ENCODE measurements at places on chromosomes 4 and X. TPM values are rescaled to one million over a fixed set of nuclear protein-coding genes. Genes with fewer than 3 reads are reported as not detected.

DNA sequence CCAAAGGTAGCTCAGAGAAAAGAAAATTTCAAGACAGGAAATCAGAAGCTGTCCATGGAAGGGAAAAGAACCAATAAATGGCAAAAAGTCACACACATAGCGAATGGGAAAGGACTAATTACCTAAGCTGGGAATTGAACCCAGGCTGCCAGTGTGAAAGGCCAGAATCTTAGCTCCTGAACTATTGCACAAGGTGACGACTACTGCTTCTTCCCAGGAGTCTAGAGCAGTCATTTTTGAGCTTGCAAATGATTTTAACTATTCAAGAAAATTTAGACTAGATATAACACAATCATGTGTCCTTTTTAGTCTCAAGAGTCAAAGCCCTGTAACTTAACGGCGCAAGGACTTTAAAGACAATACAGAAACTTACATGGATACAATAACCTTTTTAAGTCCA lies 34.1 kb upstream of the ZNF81 start:
- H3K27ac ChIP-seq, result no peak overlapping the region
- no peaks in the 10 kb centered on the region for H3K4me1 ChIP-seq
- no peaks in the 10 kb centered on the region for H3K27me3 ChIP-seq
- no peaks in the 10 kb centered on the region for H3K36me3 ChIP-seq
- DNase-seq, result no peak
- H3K4me3 ChIP-seq, result no peak overlapping the region

DNA sequence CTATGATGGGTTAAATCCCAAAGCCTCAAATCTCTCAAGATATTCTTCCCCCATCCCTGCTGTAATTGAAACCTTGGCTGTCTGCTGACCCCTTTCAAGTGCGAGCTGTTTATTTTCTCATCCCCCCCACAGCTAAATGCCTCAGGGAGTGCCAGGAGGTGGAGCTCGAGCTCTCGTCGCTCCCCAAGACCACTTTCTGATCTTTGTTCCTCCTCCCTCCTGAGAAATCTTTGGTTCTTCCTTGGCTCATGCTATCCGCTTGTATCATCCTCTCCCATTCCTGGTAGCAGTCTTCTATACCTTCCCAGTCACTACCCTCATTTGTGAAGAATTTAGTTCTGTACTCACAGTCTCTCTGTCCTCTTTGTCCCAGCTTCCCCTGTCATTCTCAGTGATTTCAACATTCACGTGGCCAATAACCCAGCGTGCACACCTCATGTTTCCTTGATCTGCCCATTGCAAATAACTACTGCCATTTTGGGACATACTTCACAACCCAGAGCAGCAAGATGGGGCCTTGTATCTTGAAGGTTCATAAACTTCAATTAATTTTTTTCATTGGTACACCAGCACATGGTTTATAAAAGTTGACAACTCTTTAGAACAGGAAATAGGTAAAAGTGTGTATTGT lies 9.2 kb upstream of the SLC25A43 start:
- no peak overlapping the region for H3K27ac ChIP-seq
- no peaks in the 10 kb centered on the region for H3K4me1 ChIP-seq
- no peak overlapping the region for H3K4me3 ChIP-seq
- H3K36me3 ChIP-seq, result no peaks in the 10 kb centered on the region

Gene ARAP2
- 61.0 TPM for total RNA-seq

- no peak overlapping the region for H3K27ac ChIP-seq
- DNase-seq, result no peak
- no peaks in the 10 kb centered on the region for H3K36me3 ChIP-seq
- no peak overlapping the region for H3K4me3 ChIP-seq
- H3K27me3 ChIP-seq, result no peaks in the 10 kb centered on the region
Measured at GRCh38 chr4:55706541-55706940, 70.4 kb upstream of the NMU start.

Gene GABRB1
- not detected for total RNA-seq

- H3K4me1 ChIP-seq, result peaks cover 35% of the 10 kb centered on the region
- H3K4me3 ChIP-seq, result no peak overlapping the region
- H3K27ac ChIP-seq, result peak overlapping the region; percentile 84
- no peaks in the 10 kb centered on the region for H3K36me3 ChIP-seq
- no peaks in the 10 kb centered on the region for H3K27me3 ChIP-seq
Measured at GRCh38 chr4:142355421-142355930, 490.6 kb downstream of the INPP4B start.

Gene COMMD8
- total RNA-seq, result 11.7 TPM

- no peak for DNase-seq
- no peaks in the 10 kb centered on the region for H3K36me3 ChIP-seq
- no peaks in the 10 kb centered on the region for H3K27me3 ChIP-seq
- no peak overlapping the region for H3K27ac ChIP-seq
- H3K4me3 ChIP-seq, result no peak overlapping the region
Measured at GRCh38 chrX:107861056-107861455, 35.4 kb downstream of the MID2 start.

Gene ADH7
- not detected for total RNA-seq

- H3K27me3 ChIP-seq, result no peaks in the 10 kb centered on the region
- H3K27ac ChIP-seq, result no peak overlapping the region
- no peaks in the 10 kb centered on the region for H3K4me1 ChIP-seq
- no peak for DNase-seq
- H3K4me3 ChIP-seq, result no peak overlapping the region
Measured at GRCh38 chrX:17529151-17529745, 154.2 kb downstream of the NHS start.

DNA sequence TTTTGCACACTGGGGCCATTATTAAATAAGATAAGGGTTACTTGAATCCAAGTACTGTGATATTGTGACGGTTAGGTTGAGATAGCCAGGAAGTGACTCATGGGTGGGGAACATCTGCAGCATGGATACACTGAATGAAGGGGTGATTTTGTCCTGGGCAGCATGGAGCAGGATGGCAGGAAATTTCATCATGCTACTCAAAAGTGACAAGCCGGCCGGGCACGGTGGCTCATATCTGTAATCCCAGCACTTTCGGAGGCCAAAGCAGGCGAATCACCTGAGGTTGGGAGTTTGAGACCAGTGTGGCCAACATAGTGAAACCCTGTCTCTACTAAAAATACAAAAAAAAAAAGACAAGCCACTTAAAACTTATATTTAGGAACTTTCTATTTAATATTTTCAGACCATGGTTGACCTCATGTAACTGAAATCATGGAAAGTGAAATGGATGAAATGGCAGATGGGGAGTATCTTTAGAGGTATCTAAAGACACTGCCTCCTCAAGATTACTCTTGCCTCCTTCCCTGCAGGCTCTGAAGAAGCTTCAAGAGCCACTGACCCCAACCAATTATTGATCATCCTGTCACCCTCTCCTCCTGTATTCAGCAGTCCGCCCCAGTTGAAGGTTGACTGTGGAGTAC lies 3.9 kb upstream of the TRIM60 start:
- no peak overlapping the region for H3K4me3 ChIP-seq
- H3K4me1 ChIP-seq, result no peaks in the 10 kb centered on the region
- no peaks in the 10 kb centered on the region for H3K27me3 ChIP-seq
- H3K27ac ChIP-seq, result no peak overlapping the region
- H3K36me3 ChIP-seq, result no peaks in the 10 kb centered on the region
- no peak for DNase-seq

Gene MAGEA10
- not detected for total RNA-seq

Gene MSX1
- total RNA-seq, result not detected

GRCh38 chrX:13028871-13029636 lies 15.4 kb downstream of the FAM9C start:
- no peaks in the 10 kb centered on the region for H3K27me3 ChIP-seq
- no peak overlapping the region for H3K4me3 ChIP-seq
- H3K4me1 ChIP-seq, result peaks cover 54% of the 10 kb centered on the region
- no peaks in the 10 kb centered on the region for H3K36me3 ChIP-seq
- H3K27ac ChIP-seq, result peak overlapping the region; percentile 67

DNA sequence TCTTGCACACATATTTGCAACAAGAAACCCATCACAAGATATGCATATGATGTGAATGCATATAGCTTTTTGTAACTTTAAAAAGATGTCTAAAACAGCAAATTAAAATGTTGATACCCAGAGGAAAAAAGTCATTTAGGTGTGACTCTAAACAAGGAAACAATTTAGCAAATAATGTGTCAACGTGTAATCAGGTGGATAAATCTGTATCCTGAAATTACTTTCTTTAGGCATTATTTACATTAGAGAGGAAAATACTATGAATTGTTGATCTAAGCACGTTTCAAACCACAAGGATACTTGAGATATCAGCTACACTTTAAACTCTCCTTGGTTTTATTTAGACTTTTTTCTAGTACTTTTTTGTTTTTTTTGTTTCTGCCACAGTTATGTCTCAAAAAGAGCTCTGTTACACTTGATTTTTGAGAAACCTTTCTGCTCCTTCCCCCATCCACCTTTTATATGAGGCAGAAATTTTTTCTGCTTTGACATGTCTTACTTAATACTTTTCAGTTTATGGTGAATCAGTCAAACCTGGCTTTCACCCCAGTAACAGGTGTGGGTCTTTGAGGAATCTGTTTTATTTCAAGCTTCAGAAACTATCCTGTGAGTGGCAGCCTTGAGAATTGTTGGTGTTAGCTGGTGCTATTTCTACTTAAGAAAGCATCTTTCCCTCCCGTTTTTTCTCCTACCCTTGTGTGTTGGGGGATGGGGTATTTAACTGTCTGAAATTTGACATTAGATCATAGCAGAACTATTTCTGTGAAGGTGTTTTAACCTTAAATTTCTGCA lies 1.9 kb downstream of the NPNT start:
- H3K4me3 ChIP-seq, result no peak overlapping the region
- peaks cover 20% of the 10 kb centered on the region for H3K27me3 ChIP-seq
- no peak for DNase-seq
- peaks cover 2% of the 10 kb centered on the region for H3K4me1 ChIP-seq
- H3K27ac ChIP-seq, result no peak overlapping the region
- H3K36me3 ChIP-seq, result no peaks in the 10 kb centered on the region

Gene DCAF4L1
- 0.10 TPM for total RNA-seq

GRCh38 chr4:176443646-176444409 lies 124.1 kb downstream of the SPCS3 start:
- no peak overlapping the region for H3K27ac ChIP-seq
- no peak overlapping the region for H3K4me3 ChIP-seq
- H3K27me3 ChIP-seq, result no peaks in the 10 kb centered on the region

GRCh38 chr4:1843852-1844251 lies 12.1 kb downstream of the LETM1 start:
- H3K36me3 ChIP-seq, result peaks cover 51% of the 10 kb centered on the region
- peaks cover 5% of the 10 kb centered on the region for H3K4me1 ChIP-seq
- no peak for DNase-seq
- H3K27ac ChIP-seq, result no peak overlapping the region

DNA sequence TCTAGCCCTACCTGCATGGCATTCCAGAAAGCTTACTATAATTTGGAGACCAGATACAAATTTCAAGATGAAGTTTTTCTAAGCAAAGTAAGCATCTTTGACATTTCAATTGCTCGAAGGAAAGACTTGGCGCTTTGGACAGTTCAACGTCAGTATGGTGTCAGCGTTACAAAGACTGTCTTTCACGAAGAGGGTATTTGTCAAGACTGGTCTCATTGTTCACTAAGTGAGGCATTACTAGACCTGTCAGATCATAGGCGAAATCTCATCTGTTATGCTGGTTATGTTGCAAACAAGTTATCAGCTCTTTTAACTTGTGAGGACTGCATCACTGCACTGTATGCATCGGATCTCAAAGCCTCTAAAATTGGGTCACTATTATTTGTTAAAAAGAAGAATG lies 17.6 kb downstream of the THAP9 start:
- no peak for DNase-seq
- no peak overlapping the region for H3K27ac ChIP-seq
- no peaks in the 10 kb centered on the region for H3K36me3 ChIP-seq
- H3K4me1 ChIP-seq, result no peaks in the 10 kb centered on the region
- H3K27me3 ChIP-seq, result no peaks in the 10 kb centered on the region

- no peak for DNase-seq
- peaks cover 56% of the 10 kb centered on the region for H3K27me3 ChIP-seq
- no peak overlapping the region for H3K27ac ChIP-seq
Measured at GRCh38 chrX:152899111-152899873, 1.4 kb downstream of the ZNF185 start.

DNA sequence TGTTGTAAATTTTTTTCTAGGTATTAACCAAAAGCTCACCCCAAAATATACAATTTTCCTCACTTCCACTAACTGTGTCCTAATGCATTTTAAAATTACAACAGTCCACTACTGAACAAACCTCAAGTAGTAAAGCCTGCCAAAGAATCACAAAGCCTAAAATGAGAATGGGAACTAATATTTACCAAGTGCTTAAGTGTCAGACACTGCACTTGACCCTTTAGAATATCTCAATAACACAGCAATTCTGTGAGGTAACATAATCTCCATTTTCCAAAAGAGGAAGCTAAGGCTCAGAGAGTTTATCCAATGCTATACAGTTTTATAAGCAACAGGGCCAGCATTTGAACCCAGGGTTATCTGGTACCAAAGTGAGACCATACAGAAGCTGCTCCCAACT lies 4.9 kb downstream of the SLC9A7 start:
- DNase-seq, result no peak
- no peak overlapping the region for H3K27ac ChIP-seq
- H3K4me3 ChIP-seq, result no peak overlapping the region
- no peaks in the 10 kb centered on the region for H3K36me3 ChIP-seq

Gene DSPP
- not detected for total RNA-seq

Gene ARMCX2
- 5.7 TPM for total RNA-seq

DNA sequence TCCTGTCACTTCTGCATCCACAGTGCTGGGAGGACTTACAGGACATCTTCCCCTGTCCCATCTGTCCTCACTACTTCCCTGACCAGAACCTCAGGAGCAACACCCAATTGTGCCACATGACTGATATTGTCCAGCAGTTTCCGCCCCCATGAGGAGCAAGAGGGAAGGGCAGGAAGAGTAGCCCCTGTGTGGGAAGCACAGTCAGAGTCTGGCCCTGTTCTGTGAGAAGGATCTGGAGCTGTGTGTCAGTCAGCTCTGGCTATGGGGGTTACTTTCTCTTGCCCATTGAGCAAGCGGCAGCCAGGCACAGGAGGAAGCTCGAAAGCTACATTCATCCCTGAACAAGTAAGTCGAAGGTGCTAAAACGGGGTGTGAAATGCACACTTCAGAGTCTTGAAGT lies 14.8 kb upstream of the TRIM60 start:
- no peak overlapping the region for H3K4me3 ChIP-seq
- no peaks in the 10 kb centered on the region for H3K27me3 ChIP-seq
- H3K27ac ChIP-seq, result no peak overlapping the region

Gene KIAA0232
- 19.3 TPM for total RNA-seq

Gene GUCY1B1
- 0.12 TPM for total RNA-seq

Data from T-cell (primary cell).